ENCODE measurements at places on chromosomes 3 and 15.

DNA sequence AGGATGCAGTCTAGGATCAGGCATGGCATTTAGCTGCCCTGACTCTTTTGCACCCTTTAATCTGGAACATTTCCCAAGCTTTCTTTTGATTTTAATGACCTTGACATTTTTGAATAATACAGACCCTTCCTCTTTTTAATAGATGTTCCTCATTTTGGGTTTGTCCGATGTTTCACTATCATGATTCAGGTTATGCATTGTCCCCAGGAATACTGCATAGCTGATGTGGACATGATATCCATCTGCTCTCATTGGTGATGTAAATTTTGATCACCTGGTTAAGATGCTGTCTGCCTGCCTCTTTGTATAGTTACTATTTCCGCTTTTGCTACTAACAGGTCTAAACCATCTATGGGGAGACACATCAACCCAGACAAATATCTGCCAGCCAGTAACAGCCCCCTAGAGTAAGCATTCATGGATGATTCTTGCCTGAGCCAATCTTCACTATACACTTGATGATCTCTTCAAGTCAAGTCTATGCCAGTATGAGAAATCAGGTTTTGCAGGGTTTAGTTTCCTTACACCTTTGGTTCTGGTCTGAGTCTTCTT lies 50.6 kb upstream of the ULK4 start:
- DNase-seq, result no peak

DNA sequence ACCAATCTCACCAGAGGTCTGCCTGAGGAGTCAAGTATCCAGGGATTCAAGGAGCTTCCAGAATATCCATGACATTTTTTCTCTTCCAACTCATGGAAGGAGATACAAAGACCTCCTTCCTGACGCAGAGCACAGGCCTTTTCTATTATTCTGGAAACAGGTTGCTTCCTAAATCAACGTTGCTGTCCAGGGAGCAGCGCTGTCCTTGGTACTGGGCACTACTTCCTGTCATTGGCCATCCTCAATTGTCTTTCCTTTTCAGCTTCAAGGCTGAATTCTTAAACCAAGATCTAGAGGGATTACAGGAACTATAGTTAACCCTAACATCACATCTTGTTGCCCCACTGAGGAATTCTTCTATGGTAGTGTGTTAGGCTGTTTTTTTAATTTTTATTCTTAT lies 50.4 kb upstream of the TBC1D21 start:
- no peak for DNase-seq

DNA sequence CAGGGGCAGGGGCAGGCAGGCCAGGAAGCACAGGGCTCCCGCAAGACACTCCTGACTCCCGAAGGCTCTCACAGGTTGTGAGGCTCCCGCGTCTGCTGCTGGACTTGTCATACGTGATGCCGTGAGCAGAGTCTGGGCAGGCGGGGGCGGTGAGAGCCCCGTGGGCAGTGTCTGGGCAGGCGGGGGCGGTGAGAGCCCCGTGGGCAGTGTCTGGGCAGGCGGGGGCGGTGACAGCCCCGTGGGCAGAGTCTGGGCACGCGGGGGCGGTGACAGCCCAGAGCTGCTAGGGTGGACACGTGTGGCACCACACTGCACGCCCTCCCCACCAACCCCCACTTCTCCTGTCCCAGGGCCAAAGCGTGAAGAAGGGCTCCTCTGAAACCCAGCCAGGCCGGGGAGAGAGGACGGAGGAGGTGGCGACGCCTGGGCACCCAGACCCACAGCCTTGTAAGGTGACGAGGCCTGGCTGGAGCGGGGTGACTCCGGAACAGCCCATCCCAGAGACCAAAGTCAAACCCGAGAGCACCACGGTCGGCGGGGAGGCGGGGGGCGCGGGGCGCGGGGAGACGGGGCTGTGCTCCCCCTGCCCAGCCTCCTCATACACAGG lies 35.0 kb downstream of the TNK2 start:
- no peak for DNase-seq

DNA sequence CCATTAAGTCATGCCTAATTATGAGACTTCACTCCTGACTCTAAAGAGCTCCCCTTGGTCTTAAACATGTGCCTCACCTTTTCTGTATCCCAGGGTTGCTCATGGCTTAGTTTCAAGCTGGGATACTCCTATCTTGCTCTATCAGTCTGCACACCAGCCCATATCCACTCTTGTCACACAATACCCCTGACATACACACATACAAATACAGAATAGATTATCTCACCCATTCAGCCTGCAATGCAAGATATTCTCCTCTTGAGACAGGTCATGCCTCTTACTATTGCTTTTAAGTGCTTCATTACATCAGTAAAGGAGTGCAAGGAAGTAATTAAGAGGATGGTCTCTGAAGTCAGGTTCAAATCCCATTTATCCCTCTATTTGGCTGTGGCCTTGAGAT lies 587.3 kb downstream of the IGSF11 start:
- DNase-seq, result no peak

GRCh38 chr3:29185706-29186105 lies 95.2 kb upstream of the RBMS3 start:
- DNase-seq, result no peak

DNA sequence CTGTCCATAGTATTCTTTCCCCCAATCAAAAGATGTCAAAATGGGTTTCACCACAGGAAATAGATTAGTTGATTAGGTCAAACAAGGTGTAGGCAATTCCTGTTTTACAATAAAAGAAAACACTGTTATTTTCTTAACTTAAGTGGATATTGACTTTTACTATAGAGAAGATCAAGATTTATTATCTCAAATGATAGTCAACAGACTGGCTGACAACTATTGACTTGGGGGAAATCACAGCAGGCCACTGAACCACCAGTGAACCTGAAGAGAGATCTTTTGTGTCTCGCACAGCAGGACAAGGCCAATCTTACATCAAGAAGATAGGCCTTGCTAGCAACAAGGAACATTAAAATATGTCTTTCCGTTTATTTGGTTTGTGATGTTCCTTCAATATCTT lies 1187.6 kb downstream of the SI start:
- DNase-seq, result no peak

All from activated naive CD4-positive, alpha-beta T cell (primary cell).